ENCODE measurements at places on chromosomes 3 and 15.

- no peak for DNase-seq
Observed at GRCh38 chr3:119025171-119025795, 9.4 kb downstream of the IGSF11 start.

GRCh38 chr15:74259821-74260607 is 23.9 kb downstream of the CCDC33 start:
- DNase-seq: no peak

DNA sequence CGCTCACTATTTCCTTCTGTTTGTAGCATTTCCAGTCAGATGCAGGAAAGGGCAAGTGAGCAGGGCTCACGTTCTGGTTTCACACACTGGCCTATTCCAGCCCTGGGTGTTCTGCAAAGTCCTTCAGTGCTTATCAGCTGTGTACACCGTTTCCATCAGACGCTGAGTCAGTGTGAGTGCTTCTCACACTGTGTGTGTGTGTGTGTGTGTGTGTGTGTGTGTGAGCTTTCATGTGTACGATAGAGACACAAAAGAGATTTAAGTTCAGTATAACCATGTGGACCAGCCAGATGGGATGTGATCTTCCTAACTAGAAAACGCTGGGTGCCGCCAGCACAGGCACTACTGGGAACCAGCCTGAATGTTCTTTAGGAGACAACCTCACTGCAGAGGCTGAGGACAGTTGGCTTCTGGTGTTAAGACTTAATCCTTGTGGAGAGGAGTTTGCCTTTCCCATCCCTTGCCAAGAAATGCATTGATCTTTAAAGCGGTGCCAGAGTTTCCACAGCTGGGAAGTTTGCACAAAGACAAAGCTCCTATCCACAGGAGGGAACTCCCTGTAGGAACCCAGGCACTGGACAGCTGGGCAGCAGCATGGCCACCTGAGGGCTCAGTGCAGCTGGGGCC is 3.9 kb upstream of the CHSY1 start:
- DNase-seq: no peak

DNA sequence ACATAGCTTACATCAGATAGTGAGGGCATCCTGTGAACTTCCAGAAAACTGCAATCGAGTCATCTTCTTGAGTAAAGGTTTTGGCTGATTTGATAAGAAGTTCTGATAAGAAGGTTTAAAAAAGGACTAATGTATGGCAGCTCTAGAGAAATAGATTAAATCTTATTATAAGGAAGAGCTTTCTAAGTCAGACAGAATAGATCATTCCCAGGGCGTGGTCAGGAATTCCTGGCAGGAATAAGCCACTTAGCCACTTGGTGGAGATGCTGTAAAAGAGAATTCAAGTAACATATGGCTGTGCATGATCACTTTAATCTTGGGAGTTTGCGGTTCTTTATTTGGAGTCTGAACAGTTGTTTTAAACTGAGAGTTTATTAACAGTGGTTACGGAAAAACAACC is 17.4 kb downstream of the PGBD4 start:
- DNase-seq: peak; percentile 61

DNA sequence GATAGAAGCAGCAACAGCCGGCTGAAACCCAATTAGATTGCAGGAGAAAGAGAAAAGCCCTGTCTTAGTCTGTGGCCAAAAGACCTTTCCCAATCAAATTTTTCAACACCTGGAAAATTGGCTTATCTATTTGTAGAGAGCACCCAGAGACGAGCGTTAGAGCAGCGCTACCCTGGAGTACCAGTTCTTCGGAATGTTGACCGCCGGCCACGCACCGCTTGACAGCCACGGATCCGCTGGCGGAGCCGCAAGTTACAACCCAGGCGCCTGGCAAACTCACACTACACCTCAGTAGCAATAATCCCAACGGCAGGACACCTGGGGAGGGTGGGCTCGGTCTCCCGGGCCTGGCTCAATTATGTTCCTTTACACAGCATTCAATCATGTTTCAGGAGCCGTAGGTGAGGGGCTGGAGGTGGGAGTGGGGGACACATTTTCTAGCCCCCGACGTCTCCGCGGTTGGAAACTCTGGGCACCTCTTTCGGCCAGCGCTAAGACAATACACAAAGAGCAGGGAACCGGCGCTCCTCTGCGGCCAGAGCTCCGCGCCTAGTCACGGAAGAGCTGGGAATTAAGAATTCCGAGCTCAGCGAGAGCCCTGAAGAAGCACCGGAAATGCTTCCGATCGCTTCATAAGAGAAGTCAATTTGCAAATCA is 1.2 kb downstream of the MB21D2 start:
- no peak for DNase-seq

DNA sequence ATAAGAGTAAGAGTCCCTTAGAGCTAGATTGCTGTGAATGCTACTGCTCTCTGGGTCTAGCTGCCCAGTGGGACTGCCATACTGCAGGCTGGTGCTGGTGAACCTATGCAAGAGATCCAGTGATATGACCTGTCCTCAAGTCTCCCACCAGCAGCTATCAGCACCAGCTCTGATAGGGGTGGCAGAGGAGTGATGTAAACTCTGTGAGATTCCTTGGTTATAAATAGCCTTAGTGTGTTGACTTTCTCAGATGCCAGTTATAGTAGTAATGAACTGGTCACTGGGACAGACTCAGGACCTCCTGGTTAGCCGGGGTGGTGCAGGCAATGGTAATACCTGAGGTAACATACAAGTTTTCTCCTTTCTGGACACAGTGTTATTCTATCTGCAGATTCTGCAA is 194.9 kb upstream of the MANF start:
- no peak for DNase-seq

- no peak for DNase-seq
Observed at GRCh38 chr3:58025837-58026569, 17.8 kb downstream of the FLNB start.

GRCh38 chr3:33834096-33834453 is 35.6 kb downstream of the PDCD6IP start:
- no peak for DNase-seq

- no peak for DNase-seq
Observed at GRCh38 chr15:35565901-35566300, 19.9 kb upstream of the DPH6 start.

DNA sequence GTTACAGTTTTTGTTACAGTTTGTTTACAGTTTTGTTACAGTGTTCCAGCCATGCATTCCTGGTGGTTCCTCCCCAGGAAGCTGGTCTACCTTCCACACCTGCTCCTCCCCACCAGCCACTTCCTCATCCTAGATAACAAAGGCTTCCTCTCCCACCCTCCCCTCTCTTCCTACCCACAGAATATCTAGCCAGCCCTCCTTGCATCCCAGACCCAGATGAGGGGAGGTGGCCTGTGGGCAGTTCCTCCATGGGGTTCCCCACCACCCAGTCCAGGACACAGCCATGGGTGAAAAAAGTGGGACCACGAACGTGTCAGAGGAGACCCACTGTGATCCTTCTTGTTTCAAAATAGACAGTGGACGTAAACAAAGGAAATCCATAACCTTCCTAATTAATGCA is 122.8 kb upstream of the ABHD17C start:
- DNase-seq: no peak

- no peak for DNase-seq
Observed at GRCh38 chr15:51936105-51936478, 35.5 kb downstream of the LEO1 start.

DNA sequence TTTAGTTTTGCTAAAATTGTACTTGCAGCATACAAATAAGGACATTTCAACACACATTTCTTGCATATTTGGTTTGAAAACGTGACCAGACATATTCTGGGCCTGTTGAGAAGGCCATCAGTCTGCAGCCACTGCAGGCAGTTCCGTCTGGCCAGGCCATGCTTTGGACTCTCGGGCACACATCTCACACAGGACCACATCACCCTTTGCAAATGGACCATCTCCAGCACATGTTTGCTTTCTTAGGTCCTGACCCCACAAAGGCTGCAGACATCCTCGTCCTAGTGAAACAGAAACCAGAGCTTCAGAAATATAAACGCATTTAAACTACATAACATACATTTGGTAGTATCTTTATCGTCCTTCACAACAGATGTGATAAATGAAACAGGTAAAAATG is 24.1 kb downstream of the GABRA5 start:
- DNase-seq: no peak

- DNase-seq: no peak
Observed at GRCh38 chr3:71771126-71771525, 13.8 kb downstream of the PROK2 start.

DNA sequence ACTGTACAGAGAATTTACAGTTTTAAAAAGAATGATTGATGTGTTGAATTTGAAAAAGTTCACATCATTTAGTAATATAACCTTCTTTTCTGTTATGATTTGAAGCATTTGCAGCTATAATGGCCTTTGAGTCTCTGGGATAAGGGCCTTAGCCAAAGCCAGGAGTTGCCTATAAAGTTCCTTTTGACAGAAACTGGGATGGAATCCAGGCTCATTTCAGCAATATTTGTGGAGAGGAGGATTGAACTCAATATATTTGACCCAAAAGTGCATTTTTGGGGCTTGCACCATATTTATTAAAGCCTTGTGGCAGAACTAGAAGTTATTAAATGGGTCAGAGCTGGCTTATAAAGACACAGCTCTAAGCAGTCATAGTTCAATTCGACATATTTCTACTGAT is 348.7 kb upstream of the EPHA3 start:
- DNase-seq: no peak

DNA sequence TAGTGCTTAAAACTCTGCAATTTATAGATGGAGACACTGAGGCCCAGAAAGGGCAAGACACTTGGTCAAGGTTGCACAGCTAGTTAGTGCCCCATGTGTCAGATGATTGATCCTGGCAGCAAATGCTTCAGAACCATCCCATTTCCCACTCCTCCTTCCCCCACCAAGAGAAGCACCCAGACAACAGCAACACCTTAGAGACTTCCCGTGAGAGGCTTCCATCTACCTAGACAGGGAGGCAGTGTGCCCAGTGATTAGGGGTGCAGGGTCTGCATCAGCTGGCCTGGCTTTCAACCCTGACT is 77.6 kb downstream of the CORO2B start:
- no peak for DNase-seq

- no peak for DNase-seq
Observed at GRCh38 chr15:48868536-48868935, 9.4 kb upstream of the EID1 start.

GRCh38 chr3:15535732-15536131 is 14.2 kb upstream of the COLQ start:
- no peak for DNase-seq

DNA sequence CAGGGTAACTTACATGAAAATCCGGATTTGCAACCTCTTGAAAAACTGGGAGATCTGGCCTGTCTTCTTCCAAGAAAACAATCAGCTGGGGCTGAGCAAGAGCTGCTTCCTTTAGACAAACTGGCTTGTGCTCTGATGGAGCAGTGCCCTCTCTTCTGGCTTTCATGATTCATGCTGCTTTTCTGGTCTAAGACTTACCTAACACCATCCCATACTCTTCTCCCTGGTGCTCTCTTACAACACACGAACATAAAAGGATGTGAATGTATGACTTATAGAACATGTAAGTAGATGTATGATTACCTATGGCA is 9.9 kb downstream of the TJP1 start:
- no peak for DNase-seq

- DNase-seq: no peak
Observed at GRCh38 chr15:51198701-51199232, 104.1 kb upstream of the TNFAIP8L3 start.

DNA sequence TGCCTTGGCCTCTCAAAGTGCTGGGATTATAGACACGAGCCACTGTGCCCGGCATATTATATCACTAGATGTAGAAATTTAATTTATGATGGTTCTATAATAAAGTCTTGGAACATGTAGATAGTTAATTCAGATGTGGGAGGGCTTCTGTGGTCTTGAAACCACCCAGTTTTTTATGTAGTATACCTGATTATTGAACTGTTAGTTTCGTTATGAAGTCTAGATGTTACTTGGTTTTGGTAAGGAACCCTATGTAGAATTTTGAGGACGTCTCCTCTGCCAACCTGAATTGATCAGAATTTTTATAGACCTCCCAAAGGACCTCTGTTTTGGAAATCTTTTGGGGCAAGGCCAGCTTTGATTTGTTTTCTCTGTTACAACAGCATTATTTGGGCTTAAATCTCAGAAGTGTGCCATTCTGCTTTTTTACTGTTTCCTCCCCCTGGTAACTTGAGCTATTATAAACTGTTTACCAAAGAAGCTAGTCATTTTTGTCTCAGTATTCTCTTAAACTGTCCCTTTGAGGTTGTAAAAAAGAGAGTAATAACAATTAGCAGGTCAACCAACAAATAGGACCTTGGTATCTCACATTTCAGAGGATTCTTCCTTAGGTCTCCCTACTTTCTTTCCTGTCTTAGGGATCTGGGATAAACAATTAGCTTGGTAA is 20.8 kb downstream of the AKAP13 start:
- DNase-seq: no peak

DNA sequence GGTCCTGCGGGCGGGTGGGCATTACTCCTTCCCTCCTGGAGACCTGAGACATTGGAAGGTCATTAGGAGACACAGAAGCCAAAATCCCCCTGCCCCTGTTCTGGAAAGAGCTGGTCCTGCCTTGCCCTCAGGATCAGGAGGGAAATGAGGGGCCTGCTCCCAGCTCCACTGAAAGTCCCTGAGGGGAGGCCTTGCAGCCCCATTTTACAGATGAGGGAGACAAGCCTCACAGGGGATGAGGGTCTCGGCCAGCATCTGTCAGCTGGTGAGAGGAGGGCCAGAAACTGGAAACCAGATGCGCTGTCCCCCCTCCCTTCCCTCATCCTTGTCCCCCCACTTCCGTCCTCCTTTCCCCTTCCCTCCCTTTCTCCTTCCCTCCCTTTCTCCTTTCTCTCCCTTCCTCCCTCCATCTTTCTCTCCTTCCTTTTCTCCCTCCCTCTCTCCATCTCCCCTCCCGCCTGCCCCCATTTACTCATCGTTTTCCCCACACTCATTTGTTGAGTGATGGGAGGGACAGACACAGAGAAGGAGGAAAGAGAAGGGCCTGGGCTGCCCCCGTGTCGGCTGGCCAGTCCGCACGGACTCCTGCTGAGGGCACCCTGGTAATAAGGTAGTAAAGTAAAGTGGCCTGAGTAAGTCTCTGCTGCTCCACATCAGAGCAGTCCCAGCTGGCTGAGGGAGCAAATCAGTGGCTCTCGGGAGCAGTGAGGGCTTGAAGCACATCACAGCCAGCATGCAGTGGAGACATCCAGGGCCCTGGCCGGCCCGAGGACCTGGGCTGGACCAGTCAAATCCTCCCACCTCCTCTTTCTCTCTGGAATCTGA is 112.4 kb upstream of the ALDH1A3 start:
- DNase-seq: no peak

GRCh38 chr3:124632566-124633140 is 97.6 kb upstream of the UMPS start:
- DNase-seq: no peak

DNA sequence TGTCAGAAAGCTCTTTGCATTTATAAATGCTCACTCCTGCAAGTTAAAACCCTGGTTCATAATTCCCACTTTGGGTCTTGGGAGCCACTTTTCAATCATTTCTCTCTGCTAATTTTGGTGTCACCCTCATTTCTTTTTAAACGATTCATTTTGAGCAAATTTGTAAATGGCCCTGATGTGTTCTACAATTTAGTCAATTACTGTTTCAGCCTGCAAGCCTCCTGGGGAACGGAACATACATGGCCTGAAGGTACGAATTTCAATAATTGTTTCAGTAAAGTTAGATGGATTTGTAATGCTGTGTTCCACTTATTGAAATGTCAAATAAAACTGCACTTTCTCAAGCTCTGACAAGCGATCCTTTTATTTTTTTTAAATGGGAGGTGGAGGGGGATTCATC is 43.2 kb downstream of the MAP2K5 start:
- DNase-seq: no peak

- DNase-seq: no peak
Observed at GRCh38 chr3:39327746-39328349, 1.7 kb upstream of the CCR8 start.

GRCh38 chr15:57297163-57297593 is 79.1 kb upstream of the CGNL1 start:
- DNase-seq: no peak

All from SK-N-DZ (cell line).